K562 (cell line): ENCODE measurements at places on chromosomes 7 and 10.
A peak's percentile ranks its signal among the peaks of the same experiment; 100 is the strongest.

DNA sequence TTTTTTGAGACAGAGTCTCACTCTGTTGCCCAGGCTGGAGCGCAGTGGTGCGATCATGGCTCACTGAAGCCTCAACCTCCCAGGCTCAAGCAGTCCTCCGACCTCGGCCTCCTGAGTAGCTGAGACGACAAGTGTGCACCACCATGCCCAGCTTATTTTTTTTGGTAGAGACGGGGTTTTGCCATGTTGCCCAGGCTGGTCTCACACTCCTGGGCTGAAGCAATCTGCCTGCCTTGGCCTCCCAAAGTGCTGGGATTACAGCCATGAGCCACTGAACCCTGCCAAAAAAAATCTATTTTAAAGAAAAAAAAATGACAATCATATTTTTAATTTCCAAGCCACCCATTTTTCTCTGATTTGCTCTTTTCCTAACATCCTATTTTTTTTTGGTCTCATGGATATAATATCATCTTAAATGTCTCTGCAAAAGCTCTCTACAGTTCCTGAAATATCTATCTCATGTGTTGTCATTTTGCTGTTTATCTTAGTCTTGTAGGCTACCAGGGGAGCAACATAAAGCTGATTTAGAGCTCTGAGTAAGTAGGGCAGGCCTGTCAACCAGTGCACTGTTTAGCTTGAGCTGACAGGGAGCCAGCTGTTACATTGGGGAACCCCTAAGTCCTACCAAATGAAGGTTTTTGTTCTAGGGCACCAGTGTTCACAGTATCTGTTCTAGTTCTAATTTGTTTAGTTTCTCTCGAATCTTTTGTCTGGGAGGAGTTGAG is 29.9 kb upstream of the HBP1 start:
- no peak for DNase-seq

GRCh38 chr7:1882451-1882850 is 212.4 kb downstream of the ELFN1 start:
- DNase-seq: peak; percentile 38

DNA sequence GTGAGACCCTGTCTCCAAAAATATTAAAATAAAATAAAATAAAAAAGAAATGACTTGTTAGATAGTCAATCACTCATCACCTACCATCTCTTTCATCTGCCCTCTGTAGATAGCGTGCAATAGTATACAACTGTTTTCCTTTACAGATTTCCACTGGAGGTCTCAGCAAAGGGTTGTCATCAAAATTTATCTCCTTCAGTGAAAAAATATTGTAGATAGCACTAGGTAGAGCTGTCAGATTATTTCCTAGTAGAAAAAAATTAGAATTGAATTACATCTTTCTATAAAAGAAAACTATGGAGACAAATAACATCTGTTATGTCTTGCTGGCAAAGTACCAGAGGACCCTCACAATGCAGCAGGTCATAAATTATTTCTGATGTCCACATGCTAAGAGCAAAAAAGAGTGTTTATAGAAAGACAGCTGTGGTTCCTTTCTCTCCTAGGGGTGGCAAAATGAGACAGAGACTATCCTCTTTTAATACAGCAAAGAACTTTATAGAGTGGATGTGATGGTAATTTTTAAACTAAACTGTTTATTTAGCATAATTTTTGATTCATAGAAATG is 16.3 kb upstream of the CYP51A1 start:
- no peak for DNase-seq

GRCh38 chr10:118173296-118173695 is 126.6 kb upstream of the RAB11FIP2 start:
- no peak for DNase-seq

GRCh38 chr10:79985481-79986072 is 36.7 kb upstream of the SFTPD start:
- DNase-seq: no peak

- no peak for DNase-seq
These were observed 718.9 kb downstream of the LRMDA start for GRCh38 chr10:76150139-76150875.

DNA sequence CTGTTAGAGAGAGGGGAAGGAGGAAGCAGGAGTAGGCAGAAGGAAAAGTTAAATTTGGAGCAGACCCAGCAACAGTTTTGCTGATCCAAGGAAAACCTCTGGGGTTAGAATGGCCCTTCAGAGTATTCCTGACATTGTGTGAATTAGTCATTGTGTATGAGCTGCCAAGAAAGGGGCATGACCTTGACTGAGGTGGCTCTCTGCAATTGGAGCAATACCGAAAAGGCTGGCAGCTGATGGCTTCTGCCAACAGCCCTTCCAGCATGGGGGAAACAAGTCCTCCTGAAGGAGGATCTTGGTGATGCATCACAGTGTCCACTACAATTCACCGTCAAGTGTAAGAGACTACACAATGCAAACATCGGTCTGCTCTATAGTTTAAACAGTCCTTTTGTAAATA is 20.6 kb upstream of the WASL start:
- no peak for DNase-seq

- DNase-seq: no peak
These were observed 1.4 kb downstream of the PHYHIPL start for GRCh38 chr10:59177836-59178235.

DNA sequence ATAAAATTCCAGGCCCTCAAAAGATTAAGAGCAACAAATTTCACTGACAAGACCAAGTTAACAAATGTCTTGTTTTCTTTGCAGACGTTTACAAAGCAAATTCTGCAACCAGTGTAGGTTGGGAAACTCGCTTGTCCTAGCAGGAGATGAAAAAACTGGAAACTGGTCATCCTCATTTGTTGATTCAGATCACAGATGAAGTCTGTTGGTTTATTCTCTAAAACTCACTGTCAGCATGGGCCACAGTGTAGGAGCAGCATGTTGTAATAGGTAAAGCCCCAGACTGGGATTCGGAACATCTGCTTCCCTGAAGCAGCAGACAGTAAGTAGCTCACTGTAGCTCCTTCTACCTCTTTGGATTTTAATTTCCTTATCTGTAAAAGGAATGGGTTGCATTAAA is 31.5 kb downstream of the PANK1 start:
- no peak for DNase-seq

GRCh38 chr7:54904986-54905385 is 113.8 kb upstream of the EGFR start:
- no peak for DNase-seq

DNA sequence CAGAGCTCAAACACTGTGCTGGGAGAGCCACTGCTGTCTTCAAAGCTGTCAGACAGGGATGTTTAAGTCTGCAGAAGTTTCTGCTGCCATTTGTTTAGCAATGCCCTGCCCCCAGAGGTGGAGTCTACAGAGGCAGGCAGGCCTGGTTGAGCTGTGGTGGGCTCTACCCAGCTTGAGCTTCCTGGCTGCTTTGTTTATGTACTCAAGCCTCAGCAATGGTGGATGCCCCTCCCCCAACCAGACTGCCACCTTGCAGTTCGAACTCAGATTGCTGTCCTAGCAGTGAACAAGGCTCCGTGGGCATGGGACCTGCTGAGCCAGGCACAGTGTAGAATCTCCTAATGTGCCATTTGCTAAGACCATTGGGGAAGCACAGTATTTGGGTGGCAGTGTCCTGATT is 4.6 kb upstream of the CYP2C19 start:
- DNase-seq: no peak

DNA sequence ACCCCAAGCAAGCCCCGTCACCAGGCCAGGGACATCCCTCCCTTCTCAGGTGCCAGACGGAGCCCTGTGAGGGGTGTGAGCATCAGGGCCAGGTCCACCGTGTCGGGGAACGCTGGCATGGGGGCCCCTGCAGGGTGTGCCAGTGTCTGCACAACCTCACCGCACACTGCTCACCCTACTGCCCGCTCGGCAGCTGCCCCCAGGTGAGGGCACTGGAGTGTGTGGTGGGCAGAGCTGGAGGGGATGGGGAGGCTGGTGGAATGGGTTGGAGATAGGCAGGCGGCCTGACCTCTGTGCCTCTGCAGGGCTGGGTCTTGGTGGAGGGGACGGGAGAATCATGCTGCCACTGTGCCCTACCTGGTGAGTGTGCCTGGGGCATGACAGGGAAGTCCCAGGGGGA is 19.9 kb upstream of the ZNF467 start:
- no peak for DNase-seq

DNA sequence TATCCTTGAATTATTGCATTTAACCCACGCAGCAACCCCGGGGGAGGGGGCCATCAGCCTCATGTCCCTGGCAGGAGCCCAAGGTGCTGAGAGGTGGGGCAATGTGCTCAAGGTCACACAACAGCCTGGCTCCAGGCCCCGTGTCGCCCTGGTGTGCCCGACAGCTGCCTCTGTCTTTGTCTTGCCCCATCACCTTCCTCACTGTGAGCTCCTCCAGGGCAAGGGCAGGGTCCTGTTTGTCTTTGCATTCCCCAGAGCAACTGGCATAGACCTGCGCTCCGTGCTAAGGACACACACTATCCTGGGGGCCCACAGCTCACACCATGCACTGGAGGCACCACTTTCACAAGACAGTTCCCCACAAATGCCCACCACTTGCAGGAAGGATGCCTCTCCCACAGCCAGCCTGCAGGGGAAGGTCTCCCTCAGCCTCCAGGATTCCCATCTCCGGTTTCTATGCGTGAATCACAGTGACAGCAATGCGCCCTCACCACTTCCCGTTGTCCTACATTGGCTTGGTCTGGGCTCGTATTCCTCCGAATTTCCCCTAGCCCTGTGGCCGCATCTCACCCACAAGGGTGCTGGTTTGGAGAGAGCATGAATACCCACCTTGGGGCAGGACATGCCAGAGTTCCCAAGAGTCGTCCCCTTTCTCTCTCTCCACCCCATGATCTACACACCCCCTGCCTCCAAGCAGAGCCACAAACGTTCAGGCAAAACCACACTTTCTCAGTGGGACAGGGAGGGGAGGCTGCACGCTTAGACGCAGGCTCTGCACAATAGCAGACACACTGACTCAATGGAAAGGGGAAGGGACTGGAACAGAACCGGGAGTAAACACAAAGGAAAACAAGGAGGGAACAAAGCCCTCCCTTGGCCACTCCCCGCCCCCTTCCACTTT is 10.3 kb downstream of the ITPRIP start:
- DNase-seq: no peak

GRCh38 chr10:105714728-105715127 is 1073.6 kb downstream of the SORCS3 start:
- DNase-seq: no peak

- no peak for DNase-seq
These were observed 1.2 kb downstream of the UCN3 start for GRCh38 chr10:5365928-5366327.

- no peak for DNase-seq
These were observed 6.4 kb downstream of the CLDN12 start for GRCh38 chr7:90409667-90410066.

DNA sequence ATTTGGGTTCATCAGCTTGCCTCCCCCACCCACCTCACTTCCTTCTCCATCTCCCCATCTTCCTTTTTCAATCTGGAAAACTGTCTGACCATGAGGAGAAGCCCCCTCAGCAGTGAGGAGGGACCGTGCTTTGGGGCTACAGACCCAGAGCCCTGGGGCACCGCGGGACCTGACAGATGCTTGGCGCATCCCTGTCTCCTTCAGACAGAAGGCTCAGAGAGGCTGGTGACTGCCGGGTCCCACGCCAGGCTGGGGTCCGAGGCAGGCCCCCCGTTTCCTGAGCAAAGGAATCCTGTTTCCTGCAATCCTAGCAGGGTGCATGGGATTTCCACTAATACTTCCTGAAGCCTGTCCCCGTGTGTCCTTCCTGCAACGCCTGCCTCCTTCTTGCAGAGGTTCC is 147.0 kb downstream of the FANK1 start:
- no peak for DNase-seq

GRCh38 chr10:68043030-68043429 is 32.1 kb downstream of the HERC4 start:
- no peak for DNase-seq

GRCh38 chr7:128106821-128107220 is 75.6 kb upstream of the LRRC4 start:
- no peak for DNase-seq

- no peak for DNase-seq
These were observed 54.5 kb downstream of the WDR37 start for GRCh38 chr10:1110674-1111119.

DNA sequence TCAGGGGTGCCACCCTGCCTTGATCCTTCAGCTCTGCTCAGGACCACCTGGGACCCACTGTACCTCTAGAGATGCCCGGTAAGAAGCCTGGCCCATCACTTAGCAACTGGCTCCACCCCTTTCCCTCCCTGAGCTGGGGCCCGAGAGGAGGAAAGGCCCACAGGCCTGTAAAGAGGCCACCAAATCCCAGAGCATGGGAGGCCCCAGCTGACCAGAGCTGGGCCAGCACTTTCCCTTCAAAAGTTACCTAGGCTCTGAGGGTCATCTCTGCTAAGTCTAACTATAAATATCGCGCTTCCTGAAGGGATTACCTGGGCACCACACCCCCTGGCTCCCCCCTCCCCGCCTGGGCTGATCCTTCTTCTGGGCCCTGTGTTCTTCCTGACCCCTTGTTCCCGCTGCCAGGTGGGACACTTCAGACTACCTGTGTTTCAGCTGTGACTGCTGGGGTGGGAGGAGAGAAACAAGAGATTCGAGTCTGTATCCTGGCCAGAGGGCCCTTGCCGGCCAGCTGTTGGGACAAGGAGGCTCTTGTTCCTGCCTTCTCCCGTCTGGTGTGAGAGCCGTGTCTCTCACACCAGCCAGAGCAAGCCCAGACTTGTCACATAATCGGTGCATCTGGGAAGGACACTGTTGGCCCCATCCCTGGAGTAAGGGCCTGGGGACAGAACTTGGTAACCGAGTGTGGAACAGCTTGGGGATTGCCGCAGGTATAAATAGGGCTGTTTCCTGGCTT is 22.8 kb upstream of the ANKRD2 start:
- no peak for DNase-seq

- no peak for DNase-seq
These were observed 197.2 kb downstream of the GALNT17 start for GRCh38 chr7:71329030-71329660.

DNA sequence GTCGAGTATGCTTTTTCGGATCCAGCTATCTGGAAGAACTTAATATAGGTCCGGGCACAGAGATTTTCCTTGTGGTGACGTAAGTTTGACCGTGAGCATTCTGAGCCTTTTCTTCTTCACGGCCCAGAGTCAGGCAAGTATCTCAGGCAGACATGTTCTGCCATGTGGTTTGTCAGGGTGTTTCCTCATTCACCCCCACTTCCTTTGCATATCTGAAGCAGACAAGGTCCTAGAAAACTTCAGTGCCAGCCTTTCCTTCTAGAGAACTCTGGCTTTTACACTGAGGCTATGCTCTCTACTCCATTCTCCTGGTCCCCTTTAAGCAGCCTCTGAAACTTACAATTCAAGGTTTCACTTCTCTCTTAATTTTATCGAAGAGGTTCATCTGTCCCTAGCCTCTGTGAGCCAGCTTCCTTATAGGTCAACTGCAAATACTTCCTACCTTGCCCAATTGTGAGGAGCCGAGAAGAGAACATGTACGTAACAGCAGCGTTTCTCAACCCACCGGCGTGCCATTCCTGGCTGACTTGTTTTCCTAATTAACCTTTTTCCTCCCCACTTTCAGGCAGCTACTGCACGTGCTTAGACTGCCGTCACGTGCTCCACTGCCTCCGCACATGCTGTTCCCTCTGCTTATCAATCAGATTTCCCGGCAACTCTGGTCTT is 47.3 kb downstream of the CDCA7L start:
- no peak for DNase-seq

DNA sequence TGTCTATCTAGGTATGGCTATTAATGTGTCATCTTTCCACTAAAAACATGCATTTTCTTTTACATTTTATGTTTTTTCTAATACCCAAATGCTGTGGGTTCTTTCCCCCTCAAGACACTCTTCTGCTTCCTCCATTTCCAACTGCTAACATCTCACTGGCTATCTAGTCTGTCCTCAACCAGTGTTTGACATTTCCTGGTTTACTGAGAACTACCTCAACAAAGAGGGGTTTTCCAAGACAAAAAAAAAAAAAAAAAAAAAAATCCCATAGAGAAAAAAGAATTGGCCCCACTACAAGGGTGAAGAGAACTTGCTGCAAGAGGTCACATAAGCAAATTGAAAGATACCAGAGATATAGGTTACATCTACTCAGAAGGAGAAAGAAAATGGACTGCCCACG is 359.7 kb downstream of the CRPPA start:
- no peak for DNase-seq
